Left hindlimb (tissue), 1 donor: ENCODE measurements at places on chromosomes 6 and 20.
A peak's percentile ranks its signal among the peaks of the same experiment; 100 is the strongest.

- DNase-seq, result no peak
Measured at GRCh38 chr6:6248651-6249050, 71.8 kb downstream of the F13A1 start.

DNA sequence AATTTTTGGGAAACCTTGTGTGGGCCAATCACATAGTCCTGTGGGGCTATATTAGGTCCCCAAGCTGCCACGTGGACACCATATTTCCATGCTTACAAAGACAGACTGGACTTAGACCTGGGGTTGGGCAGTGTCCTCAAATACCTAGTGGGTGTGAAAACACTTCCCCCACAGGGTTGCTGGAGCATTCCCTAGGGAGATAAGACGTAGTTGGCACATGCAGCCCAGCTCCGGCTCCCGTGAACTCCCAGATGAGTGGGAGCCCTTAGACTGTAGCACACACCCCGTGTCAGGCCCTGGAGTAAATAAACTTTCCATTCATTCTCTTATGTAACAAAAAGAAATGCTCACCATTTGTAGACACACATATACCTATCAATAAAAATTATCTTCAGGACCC lies 14.2 kb downstream of the KCNG1 start:
- DNase-seq, result no peak

DNA sequence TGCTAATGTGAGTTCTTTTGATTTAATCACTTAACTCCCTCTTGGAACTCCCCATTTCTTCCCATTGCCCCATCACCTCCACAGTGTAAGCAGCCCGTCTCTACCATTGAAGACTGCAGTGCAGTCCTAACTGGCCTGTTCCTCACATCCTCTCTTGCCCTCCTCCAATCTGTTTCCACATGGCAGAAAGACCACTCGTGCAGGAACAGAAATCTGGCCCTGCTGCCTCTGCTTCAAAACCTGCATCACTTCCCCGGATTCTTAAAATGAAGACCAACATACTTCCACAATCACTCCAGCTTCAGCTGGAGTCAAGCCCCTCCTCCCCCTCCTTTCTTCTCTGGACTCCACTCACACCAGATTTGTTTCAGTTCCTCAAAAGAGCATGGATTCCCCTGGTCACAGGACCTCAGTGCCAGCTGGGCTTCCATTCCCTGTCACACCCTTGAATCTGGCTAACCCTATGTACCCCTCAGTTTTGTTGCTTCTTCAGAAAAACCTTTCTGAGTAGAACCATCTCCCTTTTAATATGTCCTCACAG lies 802.3 kb downstream of the MAFB start:
- DNase-seq, result no peak

- no peak for DNase-seq
Measured at GRCh38 chr6:5278047-5278446, 16.7 kb downstream of the FARS2 start.

DNA sequence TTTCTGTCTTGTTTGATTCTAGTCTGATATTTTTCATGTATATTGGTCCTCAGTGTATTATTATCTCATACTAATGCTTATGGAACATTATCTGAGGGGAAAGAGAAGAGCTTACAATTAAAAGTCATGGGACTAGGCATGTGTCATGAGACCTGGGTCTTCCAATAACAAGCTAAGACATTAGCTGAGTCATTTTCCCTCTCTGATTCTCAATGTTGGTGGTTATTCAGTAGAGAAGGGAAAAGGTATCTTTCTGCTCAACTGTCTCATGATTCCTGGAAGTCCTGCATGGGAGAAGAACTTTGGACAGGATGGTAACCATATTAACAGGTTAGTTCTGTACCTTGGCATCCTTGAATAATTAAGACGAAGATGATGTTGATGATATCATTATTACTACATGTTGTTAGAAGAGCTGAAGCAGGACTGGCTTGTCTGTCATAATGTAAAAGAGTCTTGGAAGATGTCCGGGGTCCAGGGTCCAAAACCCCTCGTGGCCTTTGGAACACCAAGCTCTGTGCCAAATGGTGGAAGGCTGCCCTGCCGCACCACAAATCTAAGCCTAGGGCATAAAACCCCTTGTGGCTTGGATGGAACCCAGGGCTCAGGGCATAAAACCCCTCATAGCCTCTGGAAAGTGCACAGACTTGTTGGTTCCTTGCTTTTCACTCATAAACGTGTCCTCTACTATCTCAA lies 19.1 kb downstream of the TRIM38 start:
- no peak for DNase-seq

DNA sequence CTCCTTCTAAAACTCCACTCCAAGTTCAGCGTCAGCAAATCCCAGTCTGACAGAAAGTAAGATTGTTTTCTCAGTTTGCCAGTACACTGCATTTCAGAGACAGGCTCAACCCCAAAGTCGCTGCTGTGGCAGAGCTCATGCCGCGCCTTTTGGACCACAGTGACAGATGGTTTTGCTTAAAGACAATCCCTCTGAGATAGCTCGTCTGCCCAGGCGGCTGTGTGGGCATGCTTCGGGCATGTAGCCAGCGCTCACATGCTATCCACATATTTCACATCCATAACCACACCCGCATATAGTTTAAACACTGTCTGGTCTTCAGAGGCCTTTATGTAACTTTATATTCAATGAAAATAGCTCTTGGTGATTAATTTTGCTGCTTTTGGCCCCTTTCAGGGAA lies 14.7 kb upstream of the PXDC1 start:
- peak; percentile 83 for DNase-seq

- no peak for DNase-seq
Measured at GRCh38 chr6:160102399-160102798, 19.2 kb upstream of the SLC22A1 start.

GRCh38 chr20:35731862-35732643 lies 10.0 kb downstream of the RBM39 start:
- no peak for DNase-seq
